Activated T-cell treated with anti-CD3 and anti-CD28 coated beads, Interleukin-2, amount 50 U/mL, for 72 hours (primary cell): ENCODE measurements at places on chromosomes 3 and 15.

DNA sequence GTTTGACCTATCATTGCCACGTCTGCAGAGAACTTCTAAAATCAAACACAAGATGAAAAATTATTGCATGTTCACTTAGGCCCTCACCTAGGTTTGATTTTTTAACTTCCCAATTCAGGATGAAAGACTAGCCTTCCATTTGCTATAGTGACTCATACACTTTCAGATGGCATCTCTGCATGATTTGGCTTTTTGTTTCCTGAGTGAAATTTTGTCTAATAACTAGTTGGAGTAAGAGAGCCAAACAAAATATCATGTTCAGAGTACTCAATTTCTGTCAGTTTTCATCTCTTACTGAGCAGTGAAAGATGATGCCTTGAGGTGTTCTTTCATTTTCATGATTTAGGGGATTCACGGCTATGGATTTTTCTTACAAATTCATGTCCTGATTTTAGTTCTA lies 122.9 kb downstream of the NSUN3 start:
- DNase-seq = no peak

GRCh38 chr3:5390221-5390620 lies 202.7 kb downstream of the EDEM1 start:
- DNase-seq = no peak

DNA sequence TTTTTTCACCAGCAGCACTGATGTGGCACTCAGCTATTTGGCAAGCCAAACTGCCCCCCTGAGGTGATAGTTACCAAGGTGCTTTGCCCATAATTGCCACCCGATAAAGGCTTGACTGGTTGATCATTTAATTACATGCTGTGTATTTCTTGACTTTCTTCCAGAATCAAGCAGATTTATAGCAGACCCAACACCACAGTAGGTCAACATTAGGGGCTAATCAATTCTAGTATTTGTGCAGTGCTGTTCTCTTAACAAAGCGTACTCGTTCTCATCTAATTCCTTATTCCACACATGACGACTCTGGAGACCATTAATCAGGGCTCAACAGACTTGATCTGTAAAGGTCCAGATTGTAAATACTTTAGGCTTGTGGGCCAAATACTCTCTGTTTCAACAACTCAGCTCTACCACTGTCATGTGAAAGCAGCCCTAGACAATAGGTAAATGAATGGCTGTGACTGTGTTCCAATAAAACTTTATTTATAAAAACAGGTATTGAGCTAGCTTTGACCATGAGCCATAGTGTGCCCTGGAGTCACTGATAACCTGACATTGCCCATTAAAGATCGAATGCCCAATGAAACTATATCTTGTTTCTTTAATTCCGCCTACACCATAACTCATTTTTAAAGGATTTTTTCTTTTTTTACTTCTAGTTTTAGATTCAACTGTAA lies 119.1 kb upstream of the TMC3 start:
- DNase-seq = no peak

DNA sequence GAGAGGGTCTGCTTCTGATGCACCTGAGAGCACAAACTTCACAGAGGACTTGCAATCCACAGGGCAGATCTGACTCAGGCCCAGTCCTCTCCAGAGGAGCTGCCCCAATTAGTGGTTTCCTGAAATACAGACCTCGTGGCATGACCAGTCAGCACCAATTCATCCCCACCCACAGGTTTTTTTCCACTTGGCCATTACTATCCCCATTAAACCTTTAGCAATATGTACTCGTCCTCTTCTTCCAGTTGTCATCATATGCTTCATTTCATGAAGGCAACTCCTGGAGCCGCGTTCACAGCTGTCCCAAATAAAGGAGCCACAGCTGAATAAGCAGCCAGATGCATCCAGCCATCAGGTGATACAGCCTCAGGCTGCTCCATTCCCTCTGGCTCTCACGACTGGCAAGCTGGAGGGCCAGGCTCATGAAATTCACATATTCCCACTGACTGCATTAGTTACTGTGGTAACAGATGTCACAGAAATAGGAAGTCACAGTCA lies 163.1 kb downstream of the FMN1 start:
- DNase-seq = no peak

GRCh38 chr15:64013179-64014062 lies 32.9 kb downstream of the DAPK2 start:
- DNase-seq = peak; percentile 35

DNA sequence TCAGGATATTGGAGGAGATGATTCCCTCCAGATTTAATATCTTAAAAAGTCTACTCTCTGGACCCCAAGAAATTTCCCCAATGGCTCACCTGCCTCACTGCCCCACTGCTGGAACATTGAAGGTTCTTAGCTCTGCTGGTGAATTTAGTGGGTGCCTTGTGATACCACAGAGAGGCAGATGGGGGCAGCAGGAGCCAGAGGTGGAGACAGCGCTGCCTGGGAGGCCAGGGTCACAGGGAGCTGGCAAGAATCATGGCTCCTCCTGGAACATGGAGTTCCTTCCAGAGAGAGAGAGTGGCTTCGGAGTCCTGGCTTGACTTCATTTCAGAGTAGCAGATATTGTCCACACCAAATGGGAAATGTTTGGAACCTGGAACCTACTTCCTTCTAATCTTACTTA lies 263.5 kb upstream of the CFAP20DC start:
- DNase-seq = peak; percentile 52

DNA sequence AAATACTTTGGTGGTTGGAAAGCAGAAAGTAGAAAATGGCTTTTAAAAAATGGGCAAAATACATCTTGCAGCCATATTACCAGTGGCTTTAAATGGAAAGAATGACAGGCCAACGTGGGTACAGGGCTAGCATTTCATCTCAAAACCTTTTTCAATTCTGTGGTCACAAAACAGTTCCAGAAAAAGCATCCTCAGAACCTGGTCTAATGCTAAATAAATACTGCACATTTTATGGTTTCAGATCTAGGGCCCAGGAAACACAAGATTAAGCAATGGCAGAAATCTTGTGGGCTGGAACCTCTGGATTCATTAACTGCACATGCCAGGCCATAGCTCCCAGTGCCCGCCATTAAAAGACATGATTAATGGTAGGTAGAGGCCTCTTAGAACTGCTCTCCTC lies 470.2 kb upstream of the RASGRP1 start:
- no peak for DNase-seq

DNA sequence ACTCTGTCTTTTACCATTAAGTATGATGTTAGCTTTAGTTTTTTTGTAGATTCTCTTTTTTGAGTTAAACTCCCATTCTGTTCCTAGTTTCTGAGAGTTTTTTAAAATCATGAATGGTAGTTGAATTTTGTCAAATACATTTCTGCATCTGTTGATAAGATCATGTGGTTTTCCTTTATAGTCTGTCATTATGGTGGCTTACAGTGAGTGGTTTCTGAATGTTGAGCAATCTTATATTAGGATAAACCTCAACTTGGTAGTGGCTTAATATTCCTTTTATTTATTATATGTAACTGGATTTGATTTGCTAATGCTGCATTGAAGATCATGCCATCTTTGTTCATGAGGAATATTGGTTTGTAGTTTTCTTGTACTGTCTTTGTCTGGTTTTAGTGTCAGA lies 34.8 kb downstream of the NEO1 start:
- no peak for DNase-seq

DNA sequence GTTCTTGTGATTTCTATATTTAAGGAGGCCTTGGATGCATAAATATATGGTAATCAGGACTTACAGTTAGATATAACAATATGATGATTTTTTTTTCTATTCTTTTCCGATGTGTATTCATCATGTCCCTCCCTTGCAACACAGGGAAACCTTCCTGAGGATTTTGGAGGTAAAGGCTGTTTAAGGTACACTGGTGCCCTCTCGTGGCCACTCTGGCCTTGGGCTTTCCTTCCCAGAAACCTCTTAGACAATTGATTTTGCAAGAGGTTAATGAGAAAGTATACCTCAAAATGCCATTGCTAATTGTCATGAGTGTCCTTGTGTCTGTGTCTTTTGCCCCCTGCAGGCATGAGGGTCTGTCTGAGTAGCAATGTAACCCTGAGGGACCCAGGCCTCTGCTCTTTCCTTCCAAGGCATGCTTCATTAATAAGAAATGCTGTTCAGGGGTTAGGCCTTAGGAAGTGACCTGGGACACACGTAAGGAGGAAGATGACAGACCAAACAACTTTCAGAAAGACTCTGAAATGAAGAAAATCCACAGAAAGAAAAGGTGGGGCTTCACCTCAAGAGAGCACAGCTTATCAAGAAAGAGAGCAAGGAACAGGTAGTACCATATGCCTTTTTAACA lies 70.3 kb upstream of the PPP2R3A start:
- peak; percentile 43 for DNase-seq

- no peak for DNase-seq
These were observed 86.7 kb upstream of the IQSEC1 start for GRCh38 chr3:13159890-13160289.

DNA sequence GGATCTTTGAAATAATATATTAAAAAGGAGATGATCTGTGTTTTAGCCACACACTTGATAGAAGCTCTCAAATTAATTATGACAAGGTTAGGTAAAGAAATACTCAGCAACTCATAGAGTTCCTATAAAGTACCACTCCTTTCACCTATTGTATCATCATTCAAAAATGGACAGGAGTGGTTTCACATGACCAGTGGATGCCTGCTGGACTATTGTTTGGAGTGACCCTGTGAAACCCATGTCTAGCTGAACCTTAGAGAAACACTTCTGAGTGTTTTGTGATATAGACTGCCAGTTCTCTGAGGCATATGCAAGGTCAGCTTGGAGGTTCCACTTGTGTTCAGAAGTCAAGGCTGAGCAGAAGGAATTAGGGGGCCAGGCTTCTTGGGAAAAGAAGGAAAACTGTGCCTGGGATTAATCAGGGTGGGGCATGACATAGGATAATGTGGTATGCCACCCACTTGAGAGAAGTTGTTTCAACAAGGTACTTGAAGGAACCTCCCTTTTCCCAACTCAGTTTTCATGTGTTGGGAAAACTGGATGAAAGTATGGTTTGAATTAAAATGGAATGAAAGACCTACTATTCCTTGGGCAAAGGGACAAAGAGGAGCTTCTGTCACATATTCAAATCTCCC lies 15.4 kb downstream of the PARP14 start:
- no peak for DNase-seq

DNA sequence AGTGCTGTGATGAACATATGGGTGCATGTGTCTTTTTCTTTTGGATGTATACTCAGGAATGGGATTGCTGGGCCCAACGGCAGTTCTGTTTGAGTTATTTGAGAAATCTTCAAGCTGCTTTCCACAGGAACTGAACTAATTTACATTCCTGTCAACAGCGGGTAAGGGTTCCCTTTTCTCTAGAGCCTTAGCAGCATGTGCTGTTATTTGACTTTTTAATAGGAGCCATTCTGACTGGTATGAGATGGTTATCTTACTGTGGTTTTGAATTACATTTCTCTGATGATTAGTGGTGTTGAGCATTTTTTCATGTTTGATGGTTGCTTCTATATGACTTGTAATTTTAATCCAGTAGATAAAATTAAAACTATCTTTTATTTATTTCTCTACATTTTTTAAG lies 1168.6 kb upstream of the ALCAM start:
- no peak for DNase-seq

- DNase-seq = no peak
These were observed 100.7 kb downstream of the RBMS3 start for GRCh38 chr3:29381595-29381994.

DNA sequence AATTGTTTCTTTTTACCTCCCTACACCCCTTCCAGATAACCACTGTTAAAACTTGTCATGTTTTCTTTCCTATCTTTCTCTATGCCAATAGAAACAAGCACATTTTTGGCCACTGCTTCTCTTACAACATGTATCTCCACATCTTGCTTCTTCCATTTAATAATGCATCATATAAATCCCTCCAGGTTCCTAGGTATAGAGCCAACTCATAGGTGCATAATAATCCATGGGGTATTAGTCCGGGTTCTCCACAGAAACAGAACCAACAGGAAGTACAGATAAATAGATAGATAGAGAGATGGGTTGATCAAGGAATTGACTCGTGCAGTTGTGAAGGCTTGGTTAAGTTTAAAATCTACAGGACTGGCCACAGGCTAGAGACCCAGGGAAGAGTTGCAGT lies 41.5 kb upstream of the PSMD6 start:
- DNase-seq = no peak

GRCh38 chr3:39267631-39268548 lies 11.9 kb downstream of the CX3CR1 start:
- peak; percentile 80 for DNase-seq

DNA sequence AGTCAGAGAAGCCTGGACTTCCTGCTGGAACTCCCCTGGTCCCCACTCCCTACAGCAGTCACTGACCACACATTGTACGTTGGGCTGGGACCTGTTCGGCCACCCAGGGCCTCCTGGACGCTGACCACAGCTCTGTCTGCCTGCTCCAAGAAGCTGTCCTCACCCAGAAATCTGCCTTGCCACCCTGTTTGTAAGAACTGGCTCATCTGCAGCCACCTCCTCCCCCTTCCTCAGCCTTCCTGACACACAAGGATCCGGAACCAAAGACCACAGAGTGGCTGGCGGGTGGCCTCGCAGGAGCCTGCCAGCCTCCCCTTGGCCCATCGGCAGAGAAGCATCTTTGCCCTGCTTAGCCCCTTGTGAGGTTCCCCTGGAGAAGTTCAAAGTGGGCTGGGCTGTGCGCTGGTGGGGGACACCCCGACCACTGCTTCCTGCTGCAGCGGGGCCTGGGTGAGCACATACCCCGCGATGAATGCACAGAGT lies 91.9 kb downstream of the PCSK6 start:
- no peak for DNase-seq

DNA sequence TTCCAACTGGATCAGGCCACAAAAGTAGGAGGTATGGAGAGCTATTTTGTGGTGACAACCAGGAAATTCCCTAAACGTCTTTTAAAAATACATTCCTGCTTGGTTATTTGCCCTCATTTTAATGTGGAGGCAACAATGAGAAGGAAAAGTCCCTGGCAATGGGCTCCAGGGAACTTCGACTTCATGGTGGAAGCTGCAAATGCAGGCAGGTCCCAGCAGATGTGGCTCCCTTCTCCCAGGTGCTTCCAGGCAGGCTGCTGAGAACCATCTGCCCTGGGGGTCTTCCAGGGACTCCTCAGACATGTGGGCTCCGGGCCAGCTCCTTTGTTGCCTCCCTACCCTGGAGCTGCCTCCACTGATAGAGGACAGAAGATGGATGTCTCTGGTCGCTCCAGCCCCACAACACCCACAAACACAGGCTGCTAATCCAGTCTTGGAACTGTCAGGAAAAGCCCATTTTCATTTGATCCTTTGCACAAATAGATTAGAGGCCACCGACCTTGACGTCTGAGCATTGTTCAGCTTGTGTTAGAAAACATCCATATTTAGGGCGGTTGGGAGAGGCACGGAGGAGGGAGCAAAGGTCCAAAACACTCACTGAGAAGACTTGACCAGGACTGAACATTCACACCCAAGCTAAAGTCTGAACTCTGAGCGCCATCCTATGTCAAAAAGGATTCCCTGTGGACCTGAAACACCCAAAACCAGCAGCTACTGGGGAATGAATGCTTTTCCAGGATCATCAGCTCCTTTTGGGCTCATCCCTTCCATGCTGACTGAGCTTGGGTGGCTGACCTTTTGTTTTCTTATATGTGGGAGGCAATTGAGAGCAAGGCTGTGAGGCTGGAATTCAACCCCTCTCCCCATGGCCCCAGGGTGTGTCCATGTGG lies 30.2 kb upstream of the SLCO2A1 start:
- no peak for DNase-seq
